Breast epithelium (tissue), 4 donors: ENCODE measurements at places on chromosomes 3 and 15.

GRCh38 chr3:171393032-171393744 is 67.0 kb downstream of the TNIK start:
- no peak for DNase-seq
- no peaks in the 10 kb centered on the region for H3K27me3 ChIP-seq
- no peak overlapping the region for H3K27ac ChIP-seq
- H3K4me1 ChIP-seq, result no peaks in the 10 kb centered on the region

- H3K36me3 ChIP-seq, result no peaks in the 10 kb centered on the region
- H3K4me1 ChIP-seq, result peaks cover 12% of the 10 kb centered on the region
- H3K27ac ChIP-seq, result no peak overlapping the region
- H3K27me3 ChIP-seq, result no peaks in the 10 kb centered on the region
- no peak overlapping the region for H3K4me3 ChIP-seq
- no peak for DNase-seq
These were observed 4.6 kb upstream of the AMOTL2 start for GRCh38 chr3:134378818-134379217.

DNA sequence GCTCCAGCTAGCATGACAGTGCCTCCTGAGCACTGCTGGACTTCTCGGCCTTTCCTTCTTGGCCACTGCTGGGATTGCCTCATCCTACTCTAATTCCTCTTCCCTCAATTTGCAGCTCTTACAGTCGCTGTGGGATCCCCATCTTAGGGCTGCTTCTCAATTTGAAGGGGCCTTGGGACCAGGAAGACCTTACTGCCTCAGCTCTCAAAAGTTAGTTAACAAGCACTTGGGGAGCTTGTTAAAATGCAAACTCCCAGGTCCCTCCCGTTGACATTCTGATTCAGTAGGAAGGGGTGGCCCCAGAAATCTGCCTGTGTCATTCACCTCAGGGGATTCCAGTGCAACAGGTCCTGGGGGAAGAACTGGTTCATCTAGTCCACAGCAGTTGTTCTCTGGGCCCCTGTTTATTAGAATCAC is 14.8 kb downstream of the BDH1 start:
- no peaks in the 10 kb centered on the region for H3K36me3 ChIP-seq
- H3K27me3 ChIP-seq, result no peaks in the 10 kb centered on the region
- no peak overlapping the region for H3K4me3 ChIP-seq
- H3K4me1 ChIP-seq, result peaks cover 6% of the 10 kb centered on the region

DNA sequence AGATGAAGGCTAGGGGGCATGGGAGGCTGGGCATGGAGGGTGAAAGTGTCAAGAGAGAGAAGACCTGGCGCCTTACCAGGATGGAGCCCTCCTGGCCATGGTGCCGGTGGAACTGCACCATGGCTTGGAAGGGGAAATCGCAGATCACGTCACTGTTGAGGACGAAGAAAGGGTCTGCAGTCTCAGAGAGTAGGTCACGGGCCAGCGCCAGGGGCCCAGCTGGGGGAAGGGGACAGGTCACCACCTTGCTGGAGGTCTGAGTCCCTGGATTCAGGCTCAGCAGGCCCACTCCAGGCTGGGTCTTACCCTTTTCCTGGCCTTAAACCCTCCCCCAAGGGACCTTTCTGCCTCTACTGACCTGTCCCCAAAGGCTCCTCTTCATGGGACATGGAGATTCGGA is 855 bp downstream of the GMPPB start:
- no peaks in the 10 kb centered on the region for H3K27me3 ChIP-seq

- H3K4me1 ChIP-seq, result no peaks in the 10 kb centered on the region
- no peak overlapping the region for H3K27ac ChIP-seq
- H3K36me3 ChIP-seq, result no peaks in the 10 kb centered on the region
- no peak overlapping the region for H3K4me3 ChIP-seq
- no peak for DNase-seq
These were observed 39.5 kb downstream of the TIGIT start for GRCh38 chr3:114333180-114333922.

- H3K27ac ChIP-seq, result no peak overlapping the region
- H3K27me3 ChIP-seq, result no peaks in the 10 kb centered on the region
- no peak overlapping the region for H3K4me3 ChIP-seq
- DNase-seq, result no peak
- H3K36me3 ChIP-seq, result no peaks in the 10 kb centered on the region
- no peaks in the 10 kb centered on the region for H3K4me1 ChIP-seq
These were observed 487.4 kb upstream of the PROK2 start for GRCh38 chr3:72272356-72272755.

GRCh38 chr3:194787650-194788049 is 102.0 kb downstream of the FAM43A start:
- no peak overlapping the region for H3K27ac ChIP-seq
- no peaks in the 10 kb centered on the region for H3K27me3 ChIP-seq
- H3K4me1 ChIP-seq, result no peaks in the 10 kb centered on the region
- no peak overlapping the region for H3K4me3 ChIP-seq
- DNase-seq, result no peak

- H3K36me3 ChIP-seq, result no peaks in the 10 kb centered on the region
- H3K27me3 ChIP-seq, result no peaks in the 10 kb centered on the region
- H3K27ac ChIP-seq, result no peak overlapping the region
- no peak for DNase-seq
These were observed 419.5 kb downstream of the EDEM1 start for GRCh38 chr3:5606884-5607472.

DNA sequence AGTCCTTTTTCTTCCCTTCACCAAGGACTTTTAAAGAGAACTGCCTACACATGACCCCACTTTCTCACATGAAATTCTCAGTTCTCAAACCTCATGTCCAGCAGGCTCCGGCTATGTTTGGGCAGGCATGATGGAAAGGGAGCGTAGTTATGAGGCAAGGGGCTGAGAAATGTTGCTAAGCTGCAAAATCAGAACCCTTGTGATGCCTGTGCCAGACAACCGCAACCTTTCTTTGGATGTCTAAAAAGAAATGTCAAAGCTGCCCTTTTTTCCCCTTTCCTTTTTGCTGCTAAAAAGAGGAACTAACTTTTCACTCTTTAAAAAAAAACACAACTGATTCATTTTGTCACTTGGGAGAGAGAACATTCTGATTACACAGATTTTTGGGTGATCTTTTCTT is 19.2 kb downstream of the GNB4 start:
- no peaks in the 10 kb centered on the region for H3K36me3 ChIP-seq
- peaks cover 4% of the 10 kb centered on the region for H3K4me1 ChIP-seq
- no peaks in the 10 kb centered on the region for H3K27me3 ChIP-seq
- H3K27ac ChIP-seq, result no peak overlapping the region
- no peak for DNase-seq

- H3K27me3 ChIP-seq, result no peaks in the 10 kb centered on the region
- H3K27ac ChIP-seq, result no peak overlapping the region
- H3K36me3 ChIP-seq, result no peaks in the 10 kb centered on the region
- H3K4me1 ChIP-seq, result no peaks in the 10 kb centered on the region
These were observed 50.1 kb downstream of the UBE2E2 start for GRCh38 chr3:23253214-23253613.

DNA sequence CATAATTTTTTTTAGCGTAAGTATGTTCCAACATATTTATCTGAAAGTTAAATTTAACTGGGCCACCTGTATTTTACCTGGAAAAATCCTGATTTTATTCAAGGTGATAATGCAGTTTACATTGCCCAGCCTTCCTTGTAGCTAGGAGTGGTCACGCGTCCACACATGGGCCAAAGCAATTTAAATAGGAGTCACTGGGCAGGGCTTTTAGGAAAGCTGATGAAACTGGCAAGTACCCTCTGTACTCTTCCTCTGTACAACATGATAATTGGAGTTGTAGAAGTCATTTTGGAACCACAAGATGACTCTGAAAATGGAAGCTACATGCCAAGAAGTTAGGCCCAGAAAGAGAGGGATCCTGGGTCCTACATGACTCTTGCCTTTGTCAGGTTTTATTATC is 9.5 kb downstream of the BTD start:
- H3K27me3 ChIP-seq, result no peaks in the 10 kb centered on the region
- DNase-seq, result no peak
- H3K4me1 ChIP-seq, result no peaks in the 10 kb centered on the region
- no peak overlapping the region for H3K4me3 ChIP-seq
- H3K36me3 ChIP-seq, result no peaks in the 10 kb centered on the region

DNA sequence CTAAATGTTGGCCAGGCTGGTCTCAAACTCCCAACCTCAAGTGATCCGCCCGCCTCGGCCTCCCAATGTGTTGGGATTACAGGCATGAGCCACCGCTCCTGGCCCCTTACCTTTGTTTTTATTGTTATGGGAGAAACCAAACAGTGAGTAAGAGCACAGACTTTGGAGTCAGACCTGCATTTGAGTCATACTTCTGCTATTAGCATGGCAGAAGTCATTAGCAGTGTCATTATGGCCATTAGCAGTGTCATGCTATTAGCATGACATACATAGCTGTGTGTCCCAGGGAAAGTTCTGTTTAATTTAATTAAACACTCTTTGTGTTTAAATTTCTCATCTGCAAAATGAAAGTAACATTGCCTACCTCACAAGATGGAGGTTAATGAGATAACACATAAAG is 54.8 kb downstream of the SQOR start:
- no peak overlapping the region for H3K4me3 ChIP-seq
- no peak overlapping the region for H3K27ac ChIP-seq
- no peaks in the 10 kb centered on the region for H3K27me3 ChIP-seq
- no peak for DNase-seq

DNA sequence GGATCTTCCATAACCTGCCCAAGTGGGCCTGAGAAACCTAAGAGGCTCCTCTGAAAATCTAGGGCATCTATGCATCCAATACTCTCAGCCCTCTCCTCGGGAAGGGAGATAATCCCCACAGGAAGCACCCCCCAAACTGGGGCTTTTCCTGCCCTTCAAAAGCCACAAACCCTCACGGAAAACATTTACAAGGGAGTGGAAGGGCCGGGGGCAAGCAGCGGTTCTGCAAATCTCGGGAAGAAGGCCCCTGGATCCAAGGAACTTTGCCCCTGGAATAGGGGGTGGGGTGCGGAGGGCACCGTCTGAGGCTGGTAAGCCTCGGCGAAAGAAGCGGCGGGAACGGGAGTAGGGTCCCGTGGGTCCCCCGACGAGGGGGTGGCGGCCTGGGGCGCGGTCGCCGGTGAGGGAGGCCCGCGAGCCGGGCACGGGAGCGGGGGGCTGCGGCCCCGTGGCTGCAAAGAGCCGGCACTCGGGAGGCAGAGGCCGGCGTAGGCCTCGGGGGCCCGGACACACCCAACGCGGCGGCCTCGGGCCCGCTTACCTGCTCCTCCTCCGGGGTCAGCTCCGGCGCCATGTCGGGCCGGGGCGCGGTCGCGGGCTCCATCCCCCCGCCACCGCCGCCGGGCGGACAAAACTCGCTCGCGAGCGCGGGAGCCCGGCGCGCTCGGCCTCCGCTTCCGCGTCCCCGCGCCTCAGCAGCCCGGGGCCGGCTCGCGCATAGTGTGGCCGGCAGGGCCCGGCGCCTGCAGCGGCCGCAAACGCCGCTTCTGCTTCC is 755 bp downstream of the PTPN9 start:
- H3K27me3 ChIP-seq, result no peaks in the 10 kb centered on the region
- DNase-seq, result no peak
- H3K4me1 ChIP-seq, result no peaks in the 10 kb centered on the region
- H3K36me3 ChIP-seq, result no peaks in the 10 kb centered on the region

DNA sequence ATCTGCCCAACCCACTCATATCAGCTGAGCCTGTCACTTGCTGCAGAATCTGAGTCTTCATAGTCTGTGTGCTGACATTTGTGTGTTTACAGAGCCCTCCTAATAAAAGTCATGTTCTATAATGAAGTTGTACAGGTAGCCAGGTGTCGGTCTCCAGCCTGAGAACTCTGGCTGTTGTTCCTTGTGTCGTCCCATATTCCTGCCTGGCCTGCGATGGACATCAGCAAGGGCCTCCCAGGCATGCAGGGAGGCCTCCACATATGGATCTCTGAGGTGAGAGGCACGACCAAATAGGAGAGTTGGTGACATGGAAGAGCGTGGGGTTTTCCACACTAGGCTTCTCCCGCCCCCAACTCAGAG is 2.9 kb downstream of the VILL start:
- no peaks in the 10 kb centered on the region for H3K27me3 ChIP-seq
- no peaks in the 10 kb centered on the region for H3K36me3 ChIP-seq
- peak overlapping the region; percentile 81 for H3K27ac ChIP-seq
- H3K4me3 ChIP-seq, result peak overlapping the region; percentile 68

- no peaks in the 10 kb centered on the region for H3K27me3 ChIP-seq
- H3K27ac ChIP-seq, result no peak overlapping the region
- H3K36me3 ChIP-seq, result no peaks in the 10 kb centered on the region
- no peak overlapping the region for H3K4me3 ChIP-seq
- no peaks in the 10 kb centered on the region for H3K4me1 ChIP-seq
- no peak for DNase-seq
These were observed 37.3 kb upstream of the FXR1 start for GRCh38 chr3:180875124-180875698.

DNA sequence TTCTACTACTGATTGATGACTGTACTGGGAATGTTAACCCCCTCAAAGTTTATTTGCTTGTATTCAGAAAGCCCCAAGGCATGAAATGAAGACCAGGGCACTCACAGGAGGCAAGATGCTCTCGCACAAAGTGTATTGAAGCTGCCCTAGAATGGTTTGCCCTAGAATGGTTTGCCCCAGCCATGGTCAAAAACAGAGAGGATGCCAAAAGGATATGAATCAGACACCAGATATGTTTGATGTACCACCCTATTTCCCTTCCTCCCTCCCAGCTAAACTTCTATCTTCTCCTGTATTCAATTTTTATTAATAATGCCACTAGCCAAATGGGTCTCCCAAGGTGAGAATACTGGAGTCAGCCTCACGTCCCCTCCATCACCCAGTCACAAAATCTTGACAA is 101.3 kb downstream of the TMCO5A start:
- no peak overlapping the region for H3K4me3 ChIP-seq
- H3K36me3 ChIP-seq, result no peaks in the 10 kb centered on the region
- no peak overlapping the region for H3K27ac ChIP-seq
- no peaks in the 10 kb centered on the region for H3K27me3 ChIP-seq
- H3K4me1 ChIP-seq, result no peaks in the 10 kb centered on the region

DNA sequence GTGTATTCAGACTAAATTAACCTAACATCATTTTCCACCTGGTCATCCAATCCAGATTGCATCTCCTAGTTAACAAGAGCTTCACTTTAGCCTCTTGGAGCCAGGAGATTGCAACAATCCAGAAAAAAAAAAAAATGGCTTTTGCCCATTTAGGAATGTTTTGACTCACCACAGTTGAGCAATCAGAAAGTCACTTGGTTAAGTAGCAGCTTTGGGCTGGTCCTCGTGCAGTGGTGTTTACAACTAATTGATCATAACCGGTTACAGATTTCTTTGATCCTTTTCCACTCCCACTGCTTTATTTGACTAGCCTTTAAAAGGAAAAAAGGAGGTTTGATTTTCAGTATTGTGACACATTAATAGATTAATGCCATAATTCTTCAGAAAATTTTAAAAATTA is 688.8 kb upstream of the CCDC54 start:
- DNase-seq, result no peak
- H3K27me3 ChIP-seq, result no peaks in the 10 kb centered on the region

GRCh38 chr3:186790261-186790981 is 7.0 kb downstream of the EIF4A2 start:
- no peak overlapping the region for H3K27ac ChIP-seq
- peaks cover 15% of the 10 kb centered on the region for H3K36me3 ChIP-seq
- no peak for DNase-seq
- H3K4me1 ChIP-seq, result peaks cover 4% of the 10 kb centered on the region

GRCh38 chr3:89957451-89957850 is 850.0 kb downstream of the EPHA3 start:
- H3K36me3 ChIP-seq, result no peaks in the 10 kb centered on the region
- H3K4me3 ChIP-seq, result no peak overlapping the region
- H3K27me3 ChIP-seq, result no peaks in the 10 kb centered on the region
- no peak overlapping the region for H3K27ac ChIP-seq
- DNase-seq, result no peak

GRCh38 chr15:59609730-59610712 is 1.6 kb upstream of the GCNT3 start:
- DNase-seq, result no peak
- no peak overlapping the region for H3K4me3 ChIP-seq
- no peak overlapping the region for H3K27ac ChIP-seq
- H3K4me1 ChIP-seq, result no peaks in the 10 kb centered on the region
- no peaks in the 10 kb centered on the region for H3K36me3 ChIP-seq
